CD4-positive, alpha-beta T cell treated with Interferon alpha-2 for 1 hour (primary cell): ENCODE measurements at places on chromosomes 5 and 9.

DNA sequence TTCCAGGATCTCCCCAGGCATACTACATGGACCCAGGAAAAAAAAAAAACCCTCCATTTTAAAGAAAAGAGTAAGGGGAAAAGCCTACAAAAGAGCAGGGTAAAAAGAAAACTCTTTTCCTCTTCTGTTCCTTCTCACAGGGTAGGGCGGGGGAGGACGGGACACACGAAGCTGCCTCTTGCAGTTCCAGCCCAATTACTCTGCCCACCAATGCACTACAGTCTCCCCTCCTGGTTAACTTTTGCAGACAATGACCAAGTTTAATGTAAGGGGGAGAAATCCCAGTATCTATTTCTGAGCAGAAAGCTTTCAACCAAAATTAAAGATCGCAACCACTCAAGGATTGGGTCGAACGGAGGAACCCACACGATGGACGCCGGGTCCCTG is 1.3 kb downstream of the BRD3 start:
- no peak for DNase-seq

- no peak for DNase-seq
These were observed 414.8 kb upstream of the SLC30A5 start for GRCh38 chr5:68679041-68679440.

- no peak for DNase-seq
These were observed 1046.2 kb upstream of the DMAC1 start for GRCh38 chr9:8845808-8846207.

GRCh38 chr9:36716496-36716895 is 143.8 kb downstream of the MELK start:
- DNase-seq, result no peak

DNA sequence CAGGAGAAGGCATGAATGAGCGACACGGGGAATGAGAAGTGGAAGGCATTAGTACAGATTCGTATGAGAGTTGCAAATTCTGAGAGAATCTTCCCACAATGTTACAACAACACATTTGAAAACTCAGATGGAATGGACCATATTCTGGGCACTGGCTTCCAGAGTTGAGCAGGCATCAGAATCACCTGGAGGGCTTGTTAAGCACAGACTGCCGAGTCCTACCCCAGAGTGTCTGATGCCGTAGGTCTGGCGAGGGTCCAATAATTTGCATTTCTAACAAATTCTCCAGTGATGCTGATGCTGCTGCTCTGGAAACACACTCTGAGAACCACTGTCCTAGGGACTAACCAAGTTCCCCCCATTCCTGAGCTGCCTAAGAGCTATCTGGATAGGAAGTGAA is 2.9 kb upstream of the TLX3 start:
- no peak for DNase-seq

GRCh38 chr5:56772767-56773166 is 42.6 kb upstream of the MAP3K1 start:
- DNase-seq, result no peak

GRCh38 chr5:9922719-9923118 is 292.6 kb upstream of the TAS2R1 start:
- DNase-seq, result no peak

GRCh38 chr5:68953231-68953874 is 140.5 kb upstream of the SLC30A5 start:
- no peak for DNase-seq

GRCh38 chr9:81652058-81652687 is 37.2 kb downstream of the TLE1 start:
- no peak for DNase-seq

- DNase-seq, result no peak
These were observed 568.2 kb upstream of the CDH18 start for GRCh38 chr5:20556115-20556763.

DNA sequence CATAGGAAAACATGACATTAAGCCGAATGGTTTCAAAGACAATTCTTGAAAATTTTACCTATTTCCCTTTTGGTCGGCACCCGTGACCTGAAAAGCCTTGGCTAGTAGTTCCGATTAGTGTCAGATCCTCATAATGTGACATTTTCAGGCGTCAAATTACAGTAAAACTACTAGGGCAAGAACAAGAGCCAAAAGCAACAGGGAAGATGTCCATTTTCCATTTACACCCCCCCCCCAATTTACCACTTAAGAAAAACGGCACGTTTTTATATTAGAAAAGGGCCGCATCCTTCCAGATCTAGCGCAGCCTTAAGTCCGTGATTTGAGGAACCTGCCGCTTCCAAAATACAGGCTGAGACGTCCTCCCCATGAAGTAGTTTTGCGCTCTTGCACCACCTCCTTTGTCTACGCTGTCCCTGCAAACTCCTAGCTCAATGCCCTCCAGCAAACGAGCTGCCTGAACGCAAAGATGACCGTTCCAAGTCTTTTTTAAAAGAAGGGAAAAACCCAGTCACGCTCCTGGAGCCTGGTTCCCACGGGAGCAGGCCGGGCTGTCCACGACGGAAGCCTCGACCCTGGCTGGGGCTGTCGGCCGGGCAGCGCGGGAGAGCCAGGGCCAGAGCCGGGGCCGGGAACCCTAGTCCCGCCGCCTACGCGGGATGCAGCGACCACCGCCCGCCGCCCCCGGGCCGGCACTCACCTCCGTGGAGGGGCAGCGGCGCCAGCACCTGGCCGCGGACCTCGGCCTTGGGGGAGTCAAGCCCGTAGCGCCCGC is 616 bp downstream of the RNF130 start:
- no peak for DNase-seq

GRCh38 chr5:157285310-157286035 is 19.6 kb downstream of the CYFIP2 start:
- DNase-seq, result no peak

DNA sequence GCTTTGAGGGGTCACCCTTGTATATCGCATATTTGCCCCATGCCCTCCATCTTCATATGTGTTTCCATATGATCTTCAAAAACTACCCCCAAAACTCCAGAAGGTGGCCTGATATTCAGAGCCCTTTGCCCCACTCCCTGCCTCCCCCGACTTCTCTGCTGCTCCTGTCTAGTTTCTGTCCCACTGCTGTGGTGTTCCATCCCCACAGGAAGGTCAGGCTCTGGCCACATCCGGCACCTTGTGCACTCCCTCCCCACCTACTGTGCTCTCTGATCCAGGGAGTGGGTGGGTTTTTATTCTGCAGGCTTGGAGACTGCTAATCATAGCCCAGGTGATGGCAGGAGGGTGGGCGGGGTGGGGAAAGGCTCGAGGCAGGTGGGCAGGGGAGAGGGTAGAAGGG is 52.4 kb downstream of the TMOD1 start:
- DNase-seq, result no peak

DNA sequence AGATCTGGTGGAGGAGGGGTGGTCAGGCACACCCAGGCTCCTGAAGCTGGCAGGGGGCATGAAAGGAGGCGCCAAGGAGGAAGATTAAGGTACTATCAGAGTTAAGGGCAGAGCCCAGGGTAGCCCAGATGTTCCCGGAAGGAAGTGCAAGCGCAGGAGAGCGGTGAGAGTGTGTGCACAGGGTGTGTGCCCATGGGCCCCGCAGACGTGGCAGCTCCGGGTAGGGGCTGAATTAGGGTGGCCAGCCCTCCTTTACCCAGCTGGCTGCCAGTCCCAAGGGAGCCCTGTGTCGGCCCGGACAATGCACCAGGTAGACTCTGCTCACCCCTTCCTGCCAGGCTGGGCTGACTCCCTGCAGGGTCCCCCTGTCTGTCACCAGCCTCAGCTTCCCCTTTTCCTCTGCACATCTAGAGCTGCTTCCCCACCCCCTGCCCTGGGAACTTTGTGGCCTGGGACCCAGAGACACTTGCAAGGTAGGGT is at the start of gene SMIM33:
SMIM33 (plus strand) TSS at position 184 of the 480 bp plus-strand sequence; CDS start at position 302, 118 bp downstream.
- peak; percentile 68 for DNase-seq

- DNase-seq, result no peak
These were observed 46.5 kb downstream of the PPARGC1B start for GRCh38 chr5:149776361-149777305.

GRCh38 chr5:153610811-153611210 is 120.3 kb downstream of the GRIA1 start:
- DNase-seq, result no peak

- no peak for DNase-seq
These were observed 203.2 kb downstream of the IZUMO3 start for GRCh38 chr9:24342457-24342856.

DNA sequence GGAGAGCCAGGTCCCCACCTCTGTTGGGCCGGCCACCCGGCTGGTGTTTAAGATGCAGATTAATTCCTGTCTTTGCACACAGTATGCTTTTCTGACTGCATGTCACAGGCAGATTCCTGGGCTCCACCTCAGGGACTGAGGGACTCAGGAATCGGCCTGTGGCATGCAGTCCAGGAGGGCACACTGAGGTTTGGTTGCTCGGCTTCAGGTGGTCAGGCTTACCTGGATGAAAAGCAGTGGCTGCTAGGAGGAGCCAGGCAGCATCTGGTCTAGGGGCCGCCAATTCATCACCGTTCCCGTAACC is 1.1 kb downstream of the WDR5 start:
- DNase-seq, result no peak

DNA sequence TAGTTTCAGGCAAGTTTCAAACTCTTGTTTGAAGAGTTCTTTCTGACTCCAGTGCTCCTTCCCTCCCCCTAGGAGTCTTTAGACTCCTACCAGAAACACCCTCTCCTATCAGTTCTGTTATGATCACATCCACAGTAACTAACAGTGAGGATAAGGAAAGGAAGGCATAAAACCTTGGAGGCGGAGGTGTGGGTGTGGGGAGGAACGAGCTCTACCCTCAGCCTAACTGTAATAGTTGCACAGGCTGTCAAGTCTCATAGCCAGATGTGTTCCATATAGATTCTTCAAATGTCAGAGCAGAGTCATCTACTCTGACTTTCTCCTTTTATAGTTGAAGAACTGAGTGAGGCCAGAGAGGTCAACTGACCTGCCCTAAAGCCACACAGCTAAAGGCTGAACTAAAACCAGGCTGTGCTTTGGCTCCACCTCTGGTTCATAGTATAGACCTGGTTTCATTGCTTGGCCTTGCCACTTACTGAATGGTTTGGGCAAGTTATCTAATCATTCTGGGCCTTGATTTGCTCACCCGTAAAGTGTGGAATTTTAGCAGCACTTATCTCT is 34.4 kb upstream of the PIK3R1 start:
- DNase-seq, result no peak

DNA sequence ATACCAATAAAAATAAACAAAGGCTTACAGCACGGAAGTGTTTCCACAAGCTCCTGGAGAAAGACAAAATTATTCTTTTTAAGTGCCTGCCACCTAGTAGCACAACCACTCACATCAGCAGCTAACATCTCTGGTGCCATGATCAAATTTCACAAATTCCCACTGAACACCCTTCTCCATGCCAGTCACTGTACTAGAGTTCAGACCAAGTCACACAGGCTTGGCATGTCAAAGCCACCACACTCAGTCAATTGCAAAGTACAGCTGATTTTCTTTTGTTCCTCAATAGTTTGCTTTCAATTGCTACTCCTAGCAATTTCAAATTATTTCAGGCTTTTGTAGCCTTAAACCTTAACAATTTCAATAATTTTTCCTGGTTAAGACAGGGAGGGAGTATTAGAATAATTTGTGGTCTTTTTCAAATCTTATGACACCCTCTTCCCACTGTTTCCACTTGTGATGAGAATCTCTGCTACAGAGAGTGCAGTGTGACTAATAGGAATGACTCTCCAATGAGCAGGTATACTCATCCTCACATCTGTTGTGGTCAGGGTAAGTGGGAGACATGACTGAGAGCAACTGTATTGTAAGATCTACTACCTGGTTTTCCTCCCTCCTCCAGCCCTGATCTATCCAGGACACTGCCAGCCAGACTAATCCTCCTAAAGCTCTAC is 46.2 kb downstream of the RNF145 start:
- DNase-seq, result no peak

DNA sequence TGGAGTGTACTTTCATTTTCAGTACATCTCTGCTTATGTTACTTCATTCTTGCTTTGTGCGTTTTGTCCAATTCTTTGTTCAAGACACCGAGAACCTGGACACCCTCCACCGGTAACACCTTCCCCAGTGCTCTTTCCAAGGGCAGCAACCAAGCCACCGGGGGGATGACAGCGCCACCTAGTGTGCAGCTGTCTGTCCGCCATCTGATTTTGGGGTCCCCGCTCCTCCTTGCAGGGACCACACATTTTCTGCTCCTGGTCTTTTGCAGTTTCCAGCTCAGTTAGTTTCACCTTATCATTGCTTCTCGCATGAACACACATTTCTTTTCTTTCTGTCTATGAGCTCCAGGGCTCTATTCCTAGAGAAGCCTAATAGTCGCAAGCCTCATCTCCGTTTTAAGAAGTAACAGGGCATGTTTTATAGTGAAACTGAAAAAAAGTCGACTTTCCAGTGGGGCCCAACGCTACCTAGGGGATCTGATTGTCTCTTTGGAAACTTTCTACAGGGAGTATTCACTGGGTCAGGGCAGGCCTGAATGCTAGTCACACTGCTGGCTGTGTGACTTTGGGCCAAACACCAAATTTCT is 152.1 kb downstream of the FSTL4 start:
- DNase-seq, result no peak

DNA sequence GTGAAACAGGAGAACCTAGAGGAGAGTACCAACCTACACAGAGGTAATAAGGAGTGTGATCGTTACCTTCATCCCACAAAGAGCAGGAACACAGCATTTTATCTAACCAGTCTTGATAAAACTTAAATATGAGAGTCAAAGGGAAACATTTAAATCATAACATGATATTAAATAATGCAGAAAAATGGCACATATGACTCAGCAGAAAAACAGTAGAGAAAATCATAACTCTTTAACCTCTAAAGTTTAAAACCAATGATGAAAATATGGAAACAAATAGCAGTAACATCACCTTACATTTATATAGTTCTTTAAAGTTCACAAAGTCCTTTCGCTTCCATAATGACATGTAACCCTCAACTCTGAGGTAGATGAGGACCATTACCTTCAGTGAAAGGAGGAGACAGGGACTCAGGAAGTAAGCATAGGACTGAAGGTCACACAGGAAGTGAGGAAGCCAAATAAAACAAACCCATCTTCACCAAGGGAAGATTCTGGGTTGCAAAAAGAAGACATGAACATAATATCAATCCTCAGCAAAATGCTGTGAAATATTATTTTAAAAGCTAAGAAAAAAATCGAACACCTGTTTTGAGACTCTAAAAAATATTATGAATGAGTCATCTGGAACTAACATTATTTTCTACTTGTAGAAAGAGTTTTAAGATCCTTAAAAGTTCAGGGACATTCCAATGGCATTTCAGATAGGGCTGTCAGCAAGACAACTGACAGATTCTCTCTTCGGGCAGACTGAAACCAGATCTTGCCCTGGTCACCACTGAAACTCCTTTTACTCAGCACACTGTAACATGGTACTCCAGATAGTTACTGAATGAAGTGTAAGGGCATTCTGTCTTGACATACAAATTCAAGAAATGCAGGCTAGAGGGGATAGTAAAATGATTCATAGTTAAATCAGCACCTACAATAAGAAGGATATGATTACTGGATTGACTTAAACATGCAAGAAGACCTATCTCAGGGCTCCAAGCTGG is 148.5 kb downstream of the EPB41L4A start:
- DNase-seq, result no peak

DNA sequence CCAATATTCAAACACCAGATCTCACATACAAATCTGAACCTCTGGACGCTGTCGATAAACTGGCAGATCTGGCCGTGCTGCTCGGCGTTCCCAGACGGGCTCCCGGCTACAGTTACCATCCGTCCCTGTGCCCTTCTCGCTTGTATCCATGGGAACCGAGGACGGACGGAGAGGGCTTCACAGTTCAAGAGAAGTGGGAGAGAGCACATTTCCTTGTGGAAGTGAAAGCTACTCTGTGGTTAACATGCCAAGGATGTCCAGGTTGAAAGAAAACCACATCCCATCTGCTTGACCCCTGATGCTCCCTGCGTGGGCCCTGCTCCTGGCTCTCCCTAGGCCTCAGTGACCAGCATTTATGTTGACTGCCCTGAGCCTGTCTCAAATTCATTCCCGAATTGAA is 6.3 kb upstream of the DBN1 start:
- no peak for DNase-seq

GRCh38 chr9:129863059-129863690 is 27.9 kb downstream of the USP20 start:
- peak; percentile 71 for DNase-seq
